ENCODE measurements at places on chromosomes 2 and 18.
A peak's percentile ranks its signal among the peaks of the same experiment; 100 is the strongest.

- DNase-seq, result no peak
These were observed 281.4 kb upstream of the CELF4 start for GRCh38 chr18:37846996-37847395.

- DNase-seq, result no peak
These were observed 132.7 kb downstream of the LRP2 start for GRCh38 chr2:169229590-169229989.

GRCh38 chr18:41266204-41266603 is 688.8 kb upstream of the PIK3C3 start:
- no peak for DNase-seq

GRCh38 chr2:11827547-11827946 is 81.1 kb downstream of the LPIN1 start:
- no peak for DNase-seq

- DNase-seq, result peak; percentile 12
These were observed at the start of gene SLC40A1 for GRCh38 chr2:189580658-189581353. SLC40A1 (minus strand) TSS chr2:189580786; CDS start chr2:189580460, 326 bp downstream.

GRCh38 chr2:145416640-145417039 is 896.7 kb upstream of the ZEB2 start:
- DNase-seq, result no peak

DNA sequence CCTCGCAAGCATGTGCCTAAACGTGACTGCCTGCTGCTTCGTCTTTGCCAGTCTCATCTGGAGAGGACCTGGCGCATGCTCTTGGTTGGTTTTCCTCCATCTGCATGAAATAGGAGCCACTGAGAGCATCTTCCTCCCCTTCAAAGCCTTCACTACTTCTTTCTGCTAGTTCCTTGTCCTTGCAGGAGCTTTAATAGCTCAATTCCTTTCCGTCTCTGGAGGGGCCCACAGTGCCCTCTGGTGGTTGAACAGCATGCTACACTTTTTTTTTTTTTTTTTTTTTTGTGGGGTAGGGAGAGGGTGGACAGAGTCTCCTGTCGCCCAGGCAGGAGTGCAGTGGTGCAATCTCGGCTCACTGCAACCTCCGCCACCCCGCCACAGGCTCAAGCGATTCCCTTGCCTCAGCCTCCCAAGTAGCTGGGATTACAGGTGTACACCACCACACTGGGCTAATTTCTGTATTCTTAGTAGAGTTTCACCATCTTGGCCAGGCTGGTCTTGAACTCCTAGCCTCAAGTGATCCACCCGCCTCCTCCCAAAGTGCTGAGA is 59.6 kb downstream of the SP110 start:
- DNase-seq, result peak; percentile 13

DNA sequence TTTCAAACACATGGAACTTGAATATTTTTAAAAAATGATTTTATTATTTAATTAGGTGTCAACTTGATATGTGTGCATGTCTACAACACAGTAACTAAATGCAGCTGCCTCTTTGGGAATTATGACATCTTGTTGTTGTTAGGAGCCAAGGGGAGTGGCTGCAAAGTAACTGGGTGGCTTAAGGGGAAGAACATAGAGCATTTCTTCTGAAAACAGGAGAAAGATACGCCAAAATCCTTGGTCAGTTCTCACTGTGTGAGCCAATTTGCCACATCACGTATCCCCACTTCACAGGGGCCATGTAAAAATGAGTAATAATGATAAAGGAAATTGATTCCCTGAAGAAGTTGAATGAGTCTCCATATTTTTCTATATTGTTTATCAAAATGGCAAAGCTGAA is 309.8 kb upstream of the COL3A1 start:
- DNase-seq, result no peak

GRCh38 chr2:201218780-201219179 is 35.8 kb downstream of the CASP10 start:
- no peak for DNase-seq

DNA sequence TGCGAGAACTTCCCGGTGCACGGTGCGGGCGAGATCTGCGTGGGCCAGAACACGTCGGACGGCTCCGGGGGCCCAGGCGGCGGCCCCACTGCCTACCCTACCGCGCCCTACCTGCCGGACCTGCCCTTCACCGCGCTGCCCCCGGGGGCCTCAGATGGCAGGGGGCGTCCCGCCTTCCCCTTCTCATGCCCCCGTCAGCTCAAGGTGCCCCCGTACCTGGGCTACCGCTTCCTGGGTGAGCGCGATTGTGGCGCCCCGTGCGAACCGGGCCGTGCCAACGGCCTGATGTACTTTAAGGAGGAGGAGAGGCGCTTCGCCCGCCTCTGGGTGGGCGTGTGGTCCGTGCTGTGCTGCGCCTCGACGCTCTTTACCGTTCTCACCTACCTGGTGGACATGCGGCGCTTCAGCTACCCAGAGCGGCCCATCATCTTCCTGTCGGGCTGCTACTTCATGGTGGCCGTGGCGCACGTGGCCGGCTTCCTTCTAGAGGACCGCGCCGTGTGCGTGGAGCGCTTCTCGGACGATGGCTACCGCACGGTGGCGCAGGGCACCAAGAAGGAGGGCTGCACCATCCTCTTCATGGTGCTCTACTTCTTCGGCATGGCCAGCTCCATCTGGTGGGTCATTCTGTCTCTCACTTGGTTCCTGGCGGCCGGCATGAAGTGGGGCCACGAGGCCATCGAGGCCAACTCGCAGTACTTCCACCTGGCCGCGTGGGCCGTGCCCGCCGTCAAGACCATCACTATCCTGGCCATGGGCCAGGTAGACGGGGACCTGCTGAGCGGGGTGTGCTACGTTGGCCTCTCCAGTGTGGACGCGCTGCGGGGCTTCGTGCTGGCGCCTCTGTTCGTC is 1.7 kb downstream of the FZD7 start:
- no peak for DNase-seq

DNA sequence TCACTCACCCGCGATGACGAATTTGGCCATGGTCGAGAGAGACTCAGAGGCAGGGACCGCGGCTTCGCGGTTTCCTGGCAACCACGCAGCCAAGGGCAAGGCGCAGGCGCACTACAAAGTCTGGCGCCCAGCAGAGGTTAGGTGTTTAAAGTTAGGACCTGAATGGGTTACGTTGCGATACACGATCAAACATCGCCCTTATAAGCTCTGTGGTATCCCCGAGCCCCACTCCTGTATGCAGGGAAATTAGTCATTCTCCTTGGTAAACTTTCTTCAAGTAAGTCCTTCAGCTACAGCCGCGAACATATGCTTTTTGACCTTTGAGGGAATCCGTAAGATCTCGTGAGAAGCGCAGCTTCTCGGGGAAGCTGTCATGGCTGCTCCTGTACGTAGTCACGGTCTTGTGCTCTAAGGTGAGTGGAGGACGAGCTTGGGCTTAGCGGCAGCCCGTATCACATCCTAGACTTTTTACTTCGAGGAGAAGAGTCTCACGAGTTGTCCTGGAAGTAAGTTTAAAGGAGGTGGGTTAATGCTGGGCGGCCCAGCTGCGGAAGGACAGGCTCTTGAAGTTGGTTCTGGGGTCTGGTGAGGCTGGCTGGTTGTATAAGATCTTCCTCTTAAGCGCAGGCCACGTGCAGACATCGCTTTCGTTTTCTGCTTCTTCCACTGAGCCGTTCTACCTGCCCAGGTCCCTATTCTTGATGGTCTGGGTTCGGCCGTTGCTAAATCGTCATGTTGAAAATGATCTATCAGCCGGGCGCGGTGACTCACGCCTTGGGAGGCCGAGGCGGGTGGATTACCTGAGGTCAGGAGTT is at the start of the genes FASTKD2 and MDH1B:
Gene FASTKD2, plus strand, starts transcription at position 365 of the 815 bp plus-strand sequence. CDS start 1,088 bp downstream, outside the sequence.
Gene MDH1B, minus strand, starts transcription at position 87 of the 815 bp plus-strand sequence. Its CDS starts 57 bp downstream, at position 30.
- peak; percentile 64 for DNase-seq

DNA sequence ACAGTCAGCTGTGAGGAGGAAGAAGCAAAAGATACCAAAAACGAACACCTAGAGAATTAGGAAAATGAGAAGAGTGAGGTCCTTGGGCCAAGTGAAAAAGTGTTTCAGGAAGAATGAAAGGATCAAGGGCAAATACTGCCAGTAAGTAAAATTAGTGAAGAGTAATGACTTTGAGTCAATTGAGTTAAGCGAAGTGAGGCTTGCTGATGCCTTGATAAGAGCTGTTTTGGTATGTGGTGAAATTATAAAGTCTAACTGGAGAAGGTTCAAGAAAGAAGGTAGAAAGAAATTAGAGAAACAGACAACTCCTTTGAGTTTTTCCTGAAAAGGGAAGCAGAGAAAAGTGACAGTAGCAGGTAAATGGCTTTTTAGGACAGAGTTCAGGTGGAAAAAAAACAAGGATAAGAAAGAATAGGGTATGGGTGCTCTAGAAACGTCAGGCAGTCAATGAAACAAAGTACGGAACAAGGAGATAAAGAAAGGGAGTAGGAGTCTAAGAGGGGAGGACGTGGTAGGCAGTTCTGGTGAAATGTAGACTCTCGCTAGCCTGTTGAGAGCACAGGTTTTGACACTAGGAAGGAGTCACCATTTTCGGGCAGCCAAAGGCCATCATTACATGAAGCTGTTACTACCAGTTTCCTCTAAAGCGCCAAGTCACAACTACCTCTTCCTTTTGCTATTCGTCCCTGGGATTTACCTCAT is 42.9 kb downstream of the SMC6 start:
- no peak for DNase-seq

All from stimulated activated CD8-positive, alpha-beta memory T cell treated with anti-CD3 and anti-CD28 coated beads, Interleukin-7, amount 100 ng/mL, for 1 hour (primary cell).